ENCODE measurements at places on chromosomes 2 and 18.

- no peak for DNase-seq
These were observed 146.1 kb upstream of the ZSWIM2 start for GRCh38 chr2:186995092-186995491.

DNA sequence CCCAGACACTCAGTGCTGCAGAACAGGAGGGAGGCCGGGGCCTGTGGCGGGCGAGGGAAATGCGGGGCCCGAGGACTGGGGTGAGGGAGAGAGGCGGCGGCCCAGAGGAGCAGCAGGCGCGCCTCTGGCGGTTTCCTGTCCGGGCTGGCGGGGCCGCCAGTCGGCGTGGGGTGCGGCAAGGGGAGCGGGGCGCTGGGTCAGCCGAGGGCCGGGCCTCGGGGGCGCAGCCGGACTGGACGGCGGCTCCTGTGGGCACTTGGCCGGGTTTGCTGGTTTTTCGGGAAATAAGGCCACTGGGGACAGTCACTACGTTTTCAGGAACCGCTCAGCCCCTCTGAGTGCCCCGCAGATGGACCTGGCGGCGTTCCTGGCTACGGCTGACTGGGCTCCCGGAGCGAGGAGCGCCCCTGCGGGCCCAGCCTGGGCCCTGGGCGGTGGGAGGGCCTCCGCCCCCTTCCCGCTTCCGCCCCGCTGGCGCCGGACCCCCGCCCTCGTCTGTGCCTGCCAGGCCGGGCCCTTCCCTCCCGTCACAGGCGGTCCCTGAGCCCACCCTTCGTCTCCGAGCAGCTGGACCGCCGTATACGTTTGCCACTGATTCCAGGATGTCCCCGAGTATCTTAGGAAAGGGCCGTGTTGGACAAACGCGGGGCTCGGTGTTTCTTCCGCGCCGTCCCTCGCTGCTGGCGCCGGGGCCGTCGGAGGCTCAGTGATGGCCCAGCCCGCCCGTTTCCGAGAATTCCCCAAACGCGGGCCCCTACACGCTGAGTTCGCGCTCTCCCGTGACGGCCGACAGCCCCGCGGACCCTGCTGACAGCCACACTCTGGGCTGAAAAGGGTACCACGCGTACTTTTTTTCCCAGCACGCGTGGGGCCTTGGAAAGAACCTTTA lies 84.6 kb downstream of the FAM210A start:
- no peak for DNase-seq

DNA sequence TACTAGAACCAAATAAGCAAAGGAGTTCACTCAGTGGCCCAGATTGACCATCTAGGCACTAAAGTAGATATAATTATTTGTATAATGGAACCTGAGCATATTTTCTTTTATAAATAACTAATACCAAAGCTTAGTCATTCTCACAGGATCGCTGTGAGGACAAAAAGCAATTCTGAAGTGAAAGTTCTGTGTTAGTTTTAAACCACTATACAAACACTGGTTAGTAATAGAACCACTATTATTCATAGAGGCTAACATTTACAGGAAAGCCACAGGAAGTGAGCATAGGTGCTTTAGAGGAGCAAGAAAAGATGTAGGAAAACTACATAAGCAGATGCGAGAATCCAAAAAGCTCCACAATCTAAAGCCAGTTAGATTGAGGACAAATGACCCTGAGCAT lies 364.7 kb downstream of the XIRP2 start:
- no peak for DNase-seq

- DNase-seq, result no peak
These were observed 13.3 kb downstream of the CTDP1 start for GRCh38 chr18:79692886-79693285.

DNA sequence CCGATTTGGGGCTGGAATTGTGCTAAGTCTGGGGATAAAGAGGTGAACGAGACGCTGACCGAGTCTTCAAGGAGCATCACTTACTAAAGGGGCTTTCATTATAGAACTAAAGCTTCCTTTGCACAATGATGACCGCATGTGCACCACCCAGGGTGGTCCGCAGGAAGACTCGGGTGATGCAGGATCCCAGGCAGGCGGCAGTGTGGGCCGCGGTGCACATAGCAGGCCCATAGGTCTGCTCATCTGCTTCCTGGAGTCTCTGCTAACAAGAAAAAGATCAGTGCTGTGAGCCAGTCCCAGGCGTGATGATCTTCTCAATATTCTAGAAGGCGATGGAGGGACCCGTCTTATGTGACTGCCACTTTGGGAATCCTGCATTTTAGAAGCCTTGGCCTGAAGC lies 122.8 kb downstream of the PXDN start:
- no peak for DNase-seq

DNA sequence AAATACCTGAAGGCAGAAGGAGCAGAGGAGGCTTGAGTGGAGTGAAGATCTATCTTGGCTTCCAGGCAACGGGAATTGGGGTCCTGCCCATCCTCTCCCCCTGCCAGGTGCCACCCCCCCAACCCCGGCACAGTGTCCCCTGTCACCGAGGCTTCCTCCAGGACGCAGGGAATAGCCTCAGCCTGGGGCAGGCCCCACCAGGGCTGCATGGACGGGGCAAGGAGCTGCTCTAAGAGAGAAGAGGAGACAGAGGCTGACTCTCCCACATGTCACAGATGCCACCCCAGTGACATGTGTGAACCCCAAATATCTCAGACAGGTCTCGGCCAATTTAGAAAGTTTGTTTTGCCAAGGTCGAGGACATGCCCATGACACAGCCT lies 42.1 kb downstream of the PXDN start:
- DNase-seq, result no peak

- DNase-seq, result no peak
These were observed 188.8 kb upstream of the NABP1 start for GRCh38 chr2:191489177-191489576.
